Ovary (tissue), 10 donors: ENCODE measurements at places on chromosomes 7 and 10. TPM values are rescaled to one million over a fixed set of nuclear protein-coding genes. Genes with fewer than 3 reads are reported as not detected.

DNA sequence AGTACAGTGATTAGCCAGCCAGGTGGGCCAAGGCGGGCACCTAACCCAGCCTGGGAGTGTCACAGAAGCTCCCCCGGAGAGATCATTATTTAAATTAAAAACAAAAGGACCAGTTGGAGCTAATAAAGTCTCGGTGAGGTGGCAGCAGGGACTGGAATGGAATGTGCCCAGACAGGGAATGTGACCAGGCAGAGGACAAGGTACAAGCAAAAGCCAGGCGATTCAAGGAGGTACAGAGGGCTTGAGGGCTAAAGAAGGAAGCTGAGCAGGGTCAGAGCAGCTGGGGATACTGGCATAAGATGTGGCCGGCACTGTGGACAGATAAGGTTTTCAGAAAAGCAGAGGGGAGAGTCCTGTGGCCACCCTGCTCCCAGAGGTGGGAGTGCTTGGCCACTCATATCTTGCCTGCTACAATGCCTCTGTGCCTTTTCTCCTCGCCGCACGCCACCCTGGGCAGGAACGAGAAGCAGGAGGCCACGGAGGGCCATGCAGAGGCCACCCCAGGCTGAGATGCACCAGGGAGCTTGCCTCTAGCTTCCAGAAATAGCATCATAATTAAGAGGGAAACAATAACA lies 13.2 kb downstream of the TMEM273 start:
- DNase-seq: no peak

GCK gene
- total RNA-seq: 2.8 TPM

DNA sequence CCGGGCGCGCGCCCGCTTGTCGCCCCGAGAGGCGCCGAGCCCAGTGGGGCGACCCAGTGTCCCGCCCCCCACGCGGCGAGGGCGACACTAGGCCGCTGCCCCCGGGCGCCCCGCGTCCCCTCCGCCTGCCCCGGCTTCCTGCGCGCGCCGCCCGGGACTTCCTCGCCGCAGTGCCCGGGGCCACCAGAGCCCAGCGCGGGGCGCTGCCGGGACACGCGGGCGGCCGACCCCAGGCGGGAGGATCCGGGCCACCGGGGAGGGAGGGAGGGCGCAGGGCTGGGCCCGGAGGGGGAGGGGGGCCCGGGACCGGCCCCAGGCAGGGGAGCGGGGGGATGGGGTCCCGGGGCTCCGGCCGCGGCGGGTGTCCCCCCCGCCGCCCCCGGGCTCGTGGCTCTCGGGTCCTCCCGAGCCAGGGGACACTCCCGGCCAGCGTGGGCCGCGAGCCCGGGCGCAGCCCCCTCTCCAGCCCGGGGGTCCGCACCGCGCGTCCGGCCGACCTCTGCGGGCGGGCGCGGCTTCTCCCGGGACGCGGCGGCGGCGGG lies 435 bp upstream of the PWWP2B start:
- peak; percentile 73 for DNase-seq

CYP26C1 gene
- 0.07 TPM for total RNA-seq

DNA sequence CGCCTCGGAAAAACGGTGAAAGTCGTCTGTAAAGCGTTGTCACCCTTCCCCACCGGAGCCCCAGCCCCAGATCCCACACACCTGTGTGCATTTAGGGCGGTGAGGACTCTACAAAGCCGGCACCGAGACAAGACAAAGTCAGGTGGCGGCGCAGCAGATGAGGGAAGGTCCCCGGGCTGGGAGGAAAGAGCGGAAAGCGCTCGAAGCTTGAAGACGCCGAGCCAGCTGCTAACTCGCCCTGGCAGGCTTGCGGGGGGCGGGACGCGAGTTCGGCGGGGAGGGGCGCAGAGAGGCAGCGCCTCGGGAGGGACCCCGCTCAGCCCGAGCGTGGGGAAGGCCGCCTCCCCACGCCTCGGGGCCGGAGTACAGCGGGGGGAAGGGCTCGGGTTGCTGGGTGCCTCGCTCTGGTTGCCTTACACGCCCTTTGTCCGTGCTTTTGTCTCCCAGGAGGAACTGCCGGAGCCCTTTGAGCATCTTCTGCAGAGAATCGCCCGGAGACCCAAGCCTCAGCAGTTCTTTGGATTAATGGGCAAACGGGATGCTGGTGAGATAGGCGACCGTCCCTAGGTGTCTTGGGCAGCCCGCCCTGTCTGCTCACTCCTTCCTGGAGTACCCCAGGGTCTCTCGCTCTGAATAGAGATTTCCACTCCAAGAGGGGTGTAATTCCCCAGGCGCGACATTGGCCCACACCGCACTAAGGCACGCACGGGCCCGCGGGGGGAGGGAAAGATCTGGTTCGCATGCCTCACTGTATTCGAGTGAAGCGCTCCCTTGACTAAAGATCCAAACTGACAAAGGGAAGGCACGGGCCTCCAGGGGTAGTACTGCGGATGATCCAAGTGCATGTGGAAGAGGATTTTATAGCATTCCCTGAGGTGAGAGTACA lies 1.6 kb downstream of the TAC1 start:
- no peak for DNase-seq

TPST1 gene
- 31.9 TPM for total RNA-seq

DNA sequence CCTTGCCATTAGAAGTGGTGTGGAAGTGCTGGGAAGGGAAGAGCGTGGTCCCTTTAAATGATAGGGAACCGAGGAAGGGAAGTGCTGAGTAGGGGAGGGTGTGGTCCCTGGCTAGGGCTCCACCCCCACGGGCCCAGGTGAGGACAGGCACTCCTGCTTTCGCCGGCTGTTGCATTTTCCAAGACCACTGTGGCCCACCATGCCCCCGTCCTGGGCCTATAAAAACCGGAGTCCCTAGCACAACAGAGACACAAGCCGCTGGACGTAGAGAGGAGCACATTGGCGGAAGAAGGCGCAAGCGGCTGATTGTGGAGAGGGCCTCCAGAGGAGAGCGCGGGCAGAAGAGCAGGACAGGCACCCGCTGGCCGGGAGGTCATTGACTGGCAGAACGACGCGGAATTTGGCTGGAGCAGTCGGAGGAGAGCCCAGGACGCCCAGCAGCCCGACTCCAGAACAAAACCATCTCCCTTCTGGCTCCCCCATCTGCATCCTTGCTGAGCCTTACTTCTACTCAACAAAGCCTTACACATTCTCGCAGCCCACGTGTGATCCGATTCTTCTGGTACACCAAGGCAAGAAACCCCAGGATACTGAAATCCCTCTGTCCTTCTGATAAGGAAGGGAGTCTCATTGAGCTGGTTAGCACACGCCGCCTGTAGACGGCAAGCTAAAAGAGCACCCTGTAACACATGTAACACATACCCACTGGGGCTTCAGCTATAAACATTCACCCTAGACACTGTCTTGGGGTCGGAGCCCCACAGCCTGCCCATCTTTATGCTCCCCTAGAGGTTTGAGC lies 146.2 kb upstream of the LYZL1 start:
- DNase-seq: no peak

- DNase-seq: no peak
Measured at GRCh38 chr10:46310143-46310514, 23.3 kb downstream of the ANTXRL start.

GRCh38 chr7:130441408-130441869 lies 623 bp upstream of the CEP41 start:
- DNase-seq: no peak

PDE1C gene
- 11.8 TPM for total RNA-seq

GRCh38 chr7:132895231-132895630 lies 186.7 kb downstream of the CHCHD3 start:
- no peak for DNase-seq

DNA sequence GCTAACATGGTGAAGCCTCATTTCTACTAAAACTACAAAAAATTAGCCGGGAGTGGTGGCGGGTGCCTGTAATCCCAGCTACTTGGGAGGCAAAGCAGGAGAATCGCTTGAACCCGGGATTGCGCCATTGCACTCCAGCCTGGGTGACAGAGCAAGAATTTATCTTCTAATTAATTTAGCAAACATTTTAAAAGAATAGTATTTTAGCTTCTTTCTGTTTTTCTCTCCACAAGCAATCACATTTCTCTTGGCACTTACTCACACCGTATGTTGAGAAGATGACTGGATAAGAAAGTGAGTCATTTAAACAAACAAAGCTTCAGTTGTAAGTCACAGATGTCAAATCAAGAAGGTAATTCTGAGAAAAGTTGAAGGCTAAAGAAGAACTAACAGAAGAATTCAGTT lies 264.0 kb downstream of the ARL4A start:
- DNase-seq: no peak

DNA sequence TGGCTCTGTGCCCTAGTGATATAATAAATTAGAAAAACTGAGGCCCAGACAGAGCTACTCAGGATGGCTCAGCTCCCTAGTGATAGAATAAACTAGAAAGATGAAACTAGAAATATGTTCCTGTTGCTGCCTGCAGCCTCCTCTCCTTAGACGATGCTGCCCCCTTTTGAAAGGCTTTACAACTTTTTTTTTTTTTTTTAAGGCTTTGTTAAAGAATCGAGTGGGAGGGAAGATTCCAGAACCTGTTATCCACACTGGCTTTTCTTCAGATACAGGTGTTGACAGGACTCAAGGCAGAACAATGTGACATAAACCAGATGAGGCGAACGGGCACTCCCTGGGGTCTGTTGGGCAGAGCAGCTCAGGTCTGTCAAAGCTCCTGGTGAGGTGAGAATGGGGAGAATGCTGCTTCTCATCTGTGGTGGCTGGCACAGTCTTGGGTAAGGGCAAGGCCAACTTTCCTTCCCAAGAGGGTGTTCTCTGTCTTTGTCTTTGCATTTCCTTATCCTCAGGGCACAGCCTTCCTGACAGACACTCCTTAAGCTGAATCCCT lies 175.1 kb downstream of the COBL start:
- no peak for DNase-seq

GRCh38 chr7:4840079-4840501 lies 21.7 kb downstream of the PAPOLB start:
- no peak for DNase-seq

NKX2-3 gene
- total RNA-seq: not detected

GFRA1 gene
- total RNA-seq: 7.8 TPM

DNA sequence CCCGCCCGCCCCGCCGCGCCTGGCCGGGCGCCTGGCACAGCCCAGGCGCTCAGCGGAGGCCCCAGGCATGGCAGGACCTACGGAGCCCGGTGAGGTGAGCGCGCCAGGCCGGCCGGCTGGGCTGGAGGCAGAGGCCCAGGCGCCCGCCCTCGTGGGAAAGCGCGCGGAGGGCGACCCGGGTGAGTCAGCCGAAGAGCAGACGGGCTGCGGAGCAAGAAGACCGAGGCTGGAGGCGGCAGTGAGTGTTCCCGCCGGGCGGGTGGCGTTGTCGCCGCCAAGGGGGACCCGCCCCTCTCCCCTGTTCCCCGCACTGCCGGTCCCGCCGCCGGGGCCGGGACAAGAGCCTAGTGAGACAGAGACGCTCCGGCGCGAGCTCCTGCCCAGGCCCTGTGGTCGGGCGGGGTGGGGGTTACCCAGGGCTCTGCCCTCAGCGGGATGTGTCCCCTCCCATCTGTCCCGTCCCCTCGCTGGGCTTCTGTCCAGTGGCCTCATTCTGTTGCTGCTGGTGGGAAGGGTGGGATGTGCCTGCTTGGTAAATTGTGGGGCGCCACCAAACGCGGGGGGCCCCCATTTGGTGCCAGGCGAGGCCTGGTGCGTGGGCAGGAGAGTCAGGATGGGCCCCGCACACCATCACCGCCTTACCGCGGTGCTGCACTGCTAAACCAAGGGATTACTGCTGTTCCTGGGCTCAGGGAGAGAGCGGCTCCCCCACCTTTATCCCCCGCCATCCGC lies 17.0 kb upstream of the NODAL start:
- DNase-seq: peak; percentile 69

MOGAT3 gene
- not detected for total RNA-seq

DNA sequence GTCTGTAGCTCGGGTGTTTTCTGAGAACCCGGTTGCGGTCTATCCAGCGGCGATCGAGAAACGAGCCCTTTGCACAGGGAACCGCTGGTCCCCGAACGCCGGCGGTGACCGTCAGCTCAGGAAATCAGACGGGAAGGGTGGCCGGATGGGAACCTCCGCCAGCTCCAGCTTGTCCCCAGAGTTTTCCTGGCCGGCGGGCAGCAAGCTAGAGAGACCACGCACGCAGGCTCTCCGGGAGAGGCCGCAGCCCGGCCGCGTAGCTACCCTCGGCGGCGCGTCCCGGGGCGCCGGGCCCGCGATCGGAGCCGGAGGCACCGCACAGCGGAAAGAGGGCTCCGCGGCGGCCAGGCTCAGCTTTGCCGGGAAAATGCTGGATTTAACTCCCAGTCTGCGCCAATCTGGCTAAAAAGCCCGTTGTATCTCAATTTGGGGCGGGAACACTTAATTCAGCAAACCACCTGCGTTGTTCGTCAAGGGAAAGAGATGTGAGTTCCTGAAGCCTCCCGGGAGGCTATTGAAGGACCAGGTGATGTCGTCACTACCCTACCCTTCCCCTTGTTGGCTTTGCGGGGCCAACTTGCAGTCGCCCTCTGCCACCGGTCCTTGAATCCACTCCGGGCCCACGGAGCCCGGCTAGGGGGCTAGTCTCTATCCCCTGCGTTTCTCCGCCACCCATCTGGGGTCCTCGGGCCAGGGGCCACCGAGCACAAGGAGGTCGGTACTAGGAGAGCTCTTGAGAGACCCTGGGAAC lies 859 bp upstream of the CH25H start:
- DNase-seq: peak; percentile 56

- no peak for DNase-seq
Measured at GRCh38 chr7:15084368-15084767, 181.8 kb upstream of the DGKB start.

GRCh38 chr7:131501422-131501821 lies 55.0 kb downstream of the PODXL start:
- no peak for DNase-seq

SFTPA1 gene
- 0.45 TPM for total RNA-seq

ATP6V1F gene
- 85.4 TPM for total RNA-seq

DNA sequence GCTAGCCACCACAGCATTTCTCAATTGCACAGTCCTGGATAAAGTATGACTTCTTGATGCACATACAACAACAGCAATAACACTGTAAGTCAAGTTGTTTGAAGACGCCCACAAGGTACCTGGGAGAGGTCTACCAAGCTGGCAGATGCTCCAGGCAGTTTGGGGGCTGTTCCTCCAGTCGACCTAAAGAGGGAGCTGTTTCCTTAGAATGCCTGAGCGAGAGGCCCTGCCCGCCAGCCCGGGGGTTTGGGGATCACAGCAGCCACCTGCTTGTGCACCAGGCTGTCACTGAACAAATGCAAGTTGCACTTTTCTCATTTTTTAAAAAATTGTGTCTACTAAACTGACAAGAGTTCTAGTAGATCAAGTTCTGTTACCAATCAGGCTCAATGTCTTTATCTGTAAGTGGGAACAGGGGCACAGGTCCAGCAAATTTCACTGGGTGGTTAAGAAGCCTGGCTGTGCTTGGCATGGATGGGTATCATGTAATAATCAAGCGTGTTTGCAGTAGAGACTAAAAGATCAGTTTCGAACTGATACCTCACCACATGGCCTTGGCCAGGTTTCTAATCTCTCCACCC lies 193.8 kb upstream of the ADO start:
- DNase-seq: no peak

OR2A5 gene
- not detected for total RNA-seq
